ENCODE measurements at places on chromosomes 7 and 10.

- no peak for DNase-seq
Measured at GRCh38 chr10:7030134-7030855, 380.5 kb downstream of the SFMBT2 start.

DNA sequence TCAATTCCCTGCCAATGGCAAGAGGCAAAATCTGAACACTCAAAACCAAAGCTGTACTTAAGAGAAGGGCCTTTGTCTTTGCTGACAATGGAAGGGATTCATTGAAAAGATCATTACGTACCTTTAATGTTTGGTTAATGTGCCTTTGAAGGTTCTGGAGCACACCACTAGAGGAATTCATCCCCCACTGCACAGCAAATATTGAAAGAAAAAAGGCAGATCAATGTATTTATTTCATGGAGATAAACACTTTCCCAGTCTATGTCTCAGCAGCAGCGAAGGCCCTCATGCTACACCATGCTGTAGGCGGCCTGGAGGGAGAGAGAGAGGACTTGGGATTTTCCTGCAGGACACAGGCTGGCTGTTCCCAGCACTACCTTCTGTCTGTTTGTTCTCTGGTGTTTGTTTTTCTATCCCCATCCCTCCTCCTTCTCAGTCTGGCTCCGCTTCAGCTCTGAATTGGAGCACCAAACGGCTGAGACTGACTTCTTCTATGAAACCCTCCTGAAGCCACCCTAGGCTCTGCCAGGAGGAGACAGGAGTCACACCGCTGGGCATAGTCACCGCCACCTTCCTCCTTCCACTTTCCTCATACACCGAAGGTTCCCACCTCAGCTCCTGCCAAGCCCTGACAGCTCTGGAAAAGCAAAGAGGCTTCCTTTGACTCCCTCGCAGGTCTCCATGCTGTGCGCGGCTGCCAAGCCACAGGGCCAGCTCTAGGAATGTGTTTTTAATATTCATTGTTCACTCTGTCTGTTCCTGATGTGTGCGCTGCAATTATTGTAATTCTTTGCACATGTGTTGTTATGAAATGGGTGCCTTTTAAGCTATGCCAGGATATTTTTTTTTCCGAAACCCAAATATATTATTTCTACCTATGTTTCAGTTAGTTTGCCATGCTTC is 301.5 kb downstream of the FZD1 start:
- DNase-seq = no peak

DNA sequence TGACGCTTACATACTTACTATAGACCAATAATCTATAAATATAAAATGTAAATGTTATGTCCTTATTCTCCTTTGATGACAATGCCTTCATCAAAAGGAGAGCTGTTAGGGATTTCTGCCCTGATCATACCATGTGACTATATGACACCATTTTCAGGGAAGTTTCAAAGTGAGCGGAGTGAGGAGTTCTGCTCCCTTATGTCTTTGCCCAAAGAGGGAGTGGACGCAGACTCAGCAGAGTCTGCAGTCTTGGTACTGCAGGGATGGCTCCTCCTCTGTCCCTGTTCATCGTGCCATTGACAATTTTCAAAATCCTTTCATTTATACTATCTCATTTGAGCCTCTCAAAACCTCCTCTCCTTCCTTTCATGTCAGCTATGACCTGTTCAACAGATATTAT is 27.9 kb downstream of the HYAL4 start:
- no peak for DNase-seq

DNA sequence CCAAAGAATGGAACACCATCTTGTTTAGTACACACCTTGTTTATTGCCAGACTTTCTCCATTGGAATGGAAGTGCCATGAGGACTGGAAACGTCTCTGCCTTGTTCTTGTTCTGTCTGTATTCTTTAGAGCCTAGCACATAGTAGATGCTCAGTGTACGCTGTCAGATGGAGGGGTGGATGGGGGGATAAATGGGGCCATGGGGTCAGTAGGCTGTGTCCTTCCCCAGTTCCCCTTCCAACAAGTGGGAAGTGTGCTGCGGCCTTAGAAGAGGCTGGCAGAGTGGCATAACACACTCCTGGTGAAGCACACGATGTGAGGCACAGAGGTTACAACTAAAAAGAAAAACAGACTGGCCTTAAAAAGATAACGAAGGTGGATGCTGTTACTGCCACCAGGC is 61.9 kb downstream of the TMEM209 start:
- no peak for DNase-seq

DNA sequence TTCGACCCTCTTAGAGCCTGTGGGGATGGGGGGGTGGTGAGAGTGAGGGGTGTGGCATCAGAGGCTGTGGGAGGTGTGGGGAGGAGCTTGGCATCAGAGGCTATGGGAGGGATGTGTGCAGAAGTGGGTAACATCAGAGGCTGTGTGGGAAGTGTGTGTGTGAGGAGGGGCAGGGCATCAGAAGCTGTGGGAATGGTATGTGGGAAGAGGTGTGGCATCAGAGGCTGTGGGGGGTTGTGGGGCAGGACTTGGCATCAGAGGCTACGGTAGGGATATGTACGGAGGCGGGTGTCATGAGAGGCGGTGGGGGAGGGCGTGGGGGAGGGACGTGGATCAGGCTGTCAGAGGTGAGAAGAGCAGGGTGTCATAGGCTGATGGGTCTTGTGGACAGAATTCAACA is 97.4 kb downstream of the SEC23IP start:
- no peak for DNase-seq

GRCh38 chr7:156466272-156466671 is 174.3 kb upstream of the RNF32 start:
- DNase-seq = no peak

GRCh38 chr10:79397051-79397450 is 48.4 kb downstream of the ZCCHC24 start:
- DNase-seq = no peak

DNA sequence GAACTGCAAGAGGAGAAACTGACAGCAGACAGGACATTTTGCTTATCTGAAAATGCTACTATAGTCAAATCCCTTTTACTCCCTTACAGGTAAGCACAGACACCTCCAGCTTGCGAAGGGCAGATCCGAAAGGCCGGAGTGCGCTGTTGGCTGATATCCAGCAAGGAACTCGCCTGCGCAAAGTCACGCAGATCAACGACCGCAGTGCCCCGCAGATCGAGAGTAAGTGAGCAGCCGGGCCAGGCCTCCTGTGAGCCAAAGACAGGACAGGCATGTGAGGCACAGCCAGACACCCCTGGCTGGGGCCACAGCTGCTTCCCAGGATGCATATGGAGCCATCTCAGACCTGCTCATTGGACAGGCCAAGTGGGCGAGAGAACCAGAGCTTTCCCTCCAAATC is 69.4 kb downstream of the WIPF3 start:
- no peak for DNase-seq

- DNase-seq = no peak
Measured at GRCh38 chr7:2072042-2072441, 160.7 kb downstream of the MAD1L1 start.

DNA sequence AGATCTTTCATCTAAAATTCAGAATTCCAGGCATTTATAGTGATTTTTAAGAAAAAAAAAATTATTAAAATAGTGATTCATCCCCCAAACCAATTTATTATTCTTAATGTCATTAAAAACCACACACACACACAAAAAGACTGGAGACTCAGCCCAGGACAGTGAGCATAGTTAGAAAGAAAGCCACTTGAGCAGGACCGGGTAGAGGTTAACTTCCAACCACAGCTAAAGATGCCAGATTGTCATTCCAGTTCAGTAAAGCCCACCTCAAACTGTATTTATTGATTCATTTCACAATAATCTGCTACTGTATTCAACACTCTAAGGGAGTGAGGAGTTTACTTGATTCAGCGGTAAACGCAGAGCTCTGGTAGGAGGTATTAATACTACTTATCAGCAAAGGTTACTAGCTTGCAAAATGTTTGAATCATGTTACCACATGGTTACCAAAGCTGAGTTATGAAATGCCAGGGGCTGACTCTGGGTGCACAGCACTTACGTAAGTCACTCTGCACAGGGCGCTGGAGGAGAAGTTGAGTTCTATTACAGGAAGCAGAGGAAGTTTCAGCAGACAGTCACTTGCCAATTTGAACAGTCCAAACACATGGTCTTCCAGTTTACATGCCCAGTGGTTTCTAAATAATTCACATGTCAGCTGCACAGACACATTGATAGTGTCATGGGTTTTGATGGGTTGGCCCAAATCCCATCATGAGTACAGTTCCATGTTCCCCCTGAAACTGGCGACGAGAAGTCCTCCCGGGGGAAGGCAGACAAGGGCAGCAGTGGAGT is 64.6 kb downstream of the KLF6 start:
- no peak for DNase-seq

Measured in stimulated activated CD8-positive, alpha-beta memory T cell treated with anti-CD3 and anti-CD28 coated beads, Interleukin-12 subunit alpha, Interleukin-12 subunit beta, amount 100 ng/mL, for 4 hours (primary cell).